ENCODE measurements at places on chromosomes 7 and 10. TPM values are rescaled to one million over a fixed set of nuclear protein-coding genes. Genes with fewer than 3 reads are reported as not detected.

DNA sequence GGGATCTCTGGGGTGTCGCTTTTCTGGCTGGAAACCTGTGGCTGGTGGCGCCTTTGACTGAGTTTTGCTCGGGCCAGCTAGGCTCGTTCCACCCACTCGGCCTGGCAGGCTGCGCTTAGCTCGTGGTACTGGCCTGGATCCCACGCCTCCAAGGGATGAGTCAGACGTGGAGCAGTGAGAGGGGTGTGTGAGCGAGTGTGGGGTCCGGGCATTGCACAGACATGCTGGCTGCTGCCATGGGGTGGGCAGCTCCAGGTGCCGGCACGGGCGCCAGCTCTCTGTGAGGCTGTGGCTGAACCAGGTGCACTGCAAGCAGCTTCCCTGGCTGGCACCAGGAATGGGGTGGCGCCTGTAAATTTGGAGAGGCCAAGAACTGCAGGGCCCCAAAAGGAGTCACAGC lies 63.1 kb upstream of the CACNA2D1 start:
- DNase-seq: no peak

- DNase-seq: peak; percentile 87
Observed at GRCh38 chr10:72260239-72260975, 13.3 kb upstream of the DDIT4 start.

DNA sequence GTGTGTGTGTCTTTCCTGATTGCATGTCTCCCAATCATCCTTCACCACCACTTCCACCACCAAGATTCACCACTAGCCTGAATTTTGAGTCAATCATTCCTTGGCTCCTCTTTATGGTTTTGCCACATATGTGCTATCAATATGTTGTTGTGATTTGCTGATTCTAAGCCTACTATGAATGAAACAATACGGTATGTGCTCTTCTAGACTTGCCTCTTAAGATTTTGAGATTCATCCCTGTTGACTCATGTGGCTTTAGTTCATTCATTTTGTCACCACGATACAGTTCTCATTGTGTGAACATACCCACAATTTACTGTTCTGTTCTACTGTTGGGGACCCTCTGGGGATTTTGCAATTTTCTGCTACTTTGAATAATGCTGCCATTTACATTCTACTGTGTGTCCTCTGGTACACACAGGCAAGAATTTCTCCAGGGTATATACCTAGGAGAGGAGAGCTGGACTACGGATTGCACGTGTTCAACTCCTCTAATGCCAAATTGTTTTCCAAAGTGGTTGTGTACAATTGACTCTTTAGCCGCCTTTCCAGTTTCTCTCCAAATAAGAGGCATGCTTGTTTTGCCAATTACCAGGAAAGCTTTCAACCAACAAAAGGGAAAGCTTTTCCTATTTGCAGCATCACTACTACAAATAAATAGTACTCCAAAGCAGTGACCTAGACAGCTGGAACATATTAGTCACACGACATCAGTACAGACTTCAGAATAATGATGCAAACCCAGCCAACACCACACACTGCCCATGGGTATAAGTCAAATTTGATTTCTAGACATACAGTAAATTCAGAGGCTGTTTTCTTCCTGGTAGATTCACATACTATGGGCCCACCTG lies 30.0 kb downstream of the SGMS1 start:
- no peak for DNase-seq

GRCh38 chr10:116840389-116841075 lies 8.8 kb upstream of the ENO4 start:
- no peak for DNase-seq

GRCh38 chr10:100508691-100509150 lies 10.9 kb downstream of the SEC31B start:
- DNase-seq: no peak

DNA sequence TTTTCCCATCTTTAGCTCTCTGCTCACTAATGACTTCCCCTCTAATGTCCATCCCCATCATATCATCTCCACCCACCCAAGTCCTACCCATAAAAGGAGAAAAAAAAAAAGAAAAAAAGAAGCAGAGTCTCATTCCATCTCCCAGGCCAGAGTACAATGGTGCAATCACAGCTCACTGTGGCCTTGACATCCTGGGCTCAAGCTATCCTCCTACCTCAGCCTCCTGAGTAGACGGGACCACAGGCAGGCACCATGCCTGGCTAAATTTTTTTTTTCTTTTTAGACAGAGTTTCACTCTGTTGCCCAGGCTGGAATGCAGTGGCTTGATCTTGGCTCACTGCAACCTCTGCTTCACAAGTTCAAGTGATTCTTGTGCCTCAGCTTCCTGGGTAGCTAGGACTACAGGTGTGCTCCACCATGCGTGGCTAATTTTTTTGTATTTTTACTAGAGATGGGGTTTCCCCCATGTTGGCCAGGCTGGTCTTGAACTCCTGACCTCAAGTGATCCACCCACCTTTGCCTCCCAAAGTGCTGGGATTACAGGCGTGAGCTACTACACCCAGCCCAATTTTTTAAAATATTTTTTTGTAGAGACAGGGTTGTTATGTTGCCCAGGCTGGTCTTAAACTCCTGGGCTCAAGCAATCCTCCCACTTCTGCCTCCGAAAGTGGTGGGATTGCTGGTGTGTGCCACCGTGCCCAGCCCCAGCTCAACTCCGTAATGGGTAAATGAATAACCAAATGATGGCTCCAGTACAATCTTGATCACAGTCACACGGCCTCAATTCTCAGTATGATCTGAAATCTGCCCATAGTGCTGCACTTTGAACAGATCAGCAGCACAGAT lies 24.6 kb upstream of the SGMS1 start:
- no peak for DNase-seq

DNA sequence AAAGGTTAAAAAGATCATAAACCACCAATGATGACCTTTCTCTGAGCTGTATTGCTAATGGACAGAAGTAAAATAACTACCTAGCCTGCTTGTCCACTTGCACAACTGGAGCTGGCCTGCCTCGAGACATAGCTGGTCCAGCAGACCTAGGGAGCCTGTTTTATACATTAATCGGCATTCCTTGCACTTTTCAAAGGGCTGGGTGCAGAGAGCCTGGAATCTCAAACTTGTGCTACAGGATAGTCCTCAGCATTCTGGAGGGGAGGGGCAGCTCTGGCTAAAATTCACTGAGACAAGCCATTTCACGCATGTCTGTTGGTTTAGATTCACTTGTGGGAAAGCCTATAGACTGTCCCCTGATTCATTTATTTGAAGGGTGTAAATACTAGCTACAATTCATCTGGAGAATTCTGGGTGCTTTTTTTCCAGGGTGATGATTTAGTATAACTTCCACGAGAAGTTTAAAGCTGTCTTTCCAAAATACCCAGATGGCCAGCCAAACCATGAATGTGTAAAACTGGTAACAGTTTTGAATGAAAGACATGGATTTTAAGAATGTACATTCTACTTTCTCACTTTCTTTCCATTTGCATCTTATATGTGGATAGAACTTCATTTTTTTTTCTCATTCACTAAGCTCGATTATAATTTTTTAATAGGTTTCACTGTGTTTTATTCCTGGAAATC lies 389.4 kb downstream of the KCNMA1 start:
- no peak for DNase-seq

- DNase-seq: no peak
Observed at GRCh38 chr10:88466786-88467185, 116.3 kb downstream of the RNLS start.

GRCh38 chr7:121384265-121384664 lies 11.8 kb downstream of the FAM3C start:
- DNase-seq: no peak

DNA sequence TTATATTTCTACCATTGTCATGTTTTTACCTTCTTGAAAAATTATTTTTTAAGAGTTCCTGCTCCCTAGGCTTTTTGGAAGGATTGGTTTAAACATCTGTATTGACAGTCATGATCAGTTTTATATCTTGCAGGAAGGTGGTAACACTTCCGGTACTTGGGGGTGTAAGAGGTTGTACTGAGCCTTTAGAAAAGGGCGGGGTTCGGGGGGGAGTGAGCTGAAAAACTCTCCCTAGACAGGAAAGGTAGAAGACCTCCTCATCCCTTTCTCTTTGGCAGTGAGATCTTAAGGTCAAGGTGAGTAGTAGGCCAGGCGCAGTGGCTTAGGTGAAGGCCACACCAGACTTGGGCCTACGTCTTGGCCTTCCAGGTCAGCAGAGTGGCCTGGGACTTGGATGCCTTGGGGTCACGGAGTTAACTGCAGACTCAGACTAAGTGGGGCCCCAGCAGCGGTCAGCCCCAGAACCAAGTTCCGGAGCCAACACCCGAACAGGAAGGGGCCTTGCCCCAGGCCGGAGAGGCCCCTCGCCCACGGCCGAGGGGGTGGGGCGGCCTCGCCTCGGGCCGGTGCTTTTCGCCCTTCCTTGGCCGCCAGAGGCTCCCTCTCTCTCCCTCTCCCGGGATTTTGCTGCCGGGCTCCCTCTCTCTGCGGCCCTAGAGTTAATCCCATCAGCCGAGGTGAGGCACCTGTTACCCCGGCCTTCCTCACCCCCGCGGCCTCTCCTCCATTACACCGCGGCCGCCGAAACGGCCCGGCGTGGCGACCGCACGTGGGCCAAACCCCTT lies at the start of gene PPP1R9A:
PPP1R9A (plus strand) TSS at position 569 of the 785 bp plus-strand sequence. CDS start 2,520 bp downstream, outside the sequence.
- peak; percentile 48 for DNase-seq

DNA sequence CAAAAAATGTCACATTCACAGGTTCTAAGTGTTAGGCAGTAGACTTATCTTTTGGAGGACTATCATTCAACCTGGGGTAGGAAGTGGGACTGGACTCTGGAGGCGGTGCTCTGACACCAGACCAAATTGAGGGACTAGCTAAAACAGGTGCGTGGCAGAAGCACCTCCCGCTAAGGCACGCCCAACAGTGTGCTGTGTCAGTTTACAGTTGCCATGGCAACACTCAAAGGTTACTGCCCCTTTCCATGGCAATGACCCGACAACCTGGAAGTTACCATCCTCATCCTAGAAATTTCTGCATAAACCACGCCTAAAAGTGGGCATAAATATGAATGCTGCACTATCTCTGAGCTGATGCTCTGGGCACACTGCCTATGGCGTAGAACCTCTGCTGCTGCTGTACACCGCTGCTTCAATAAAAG lies 14.0 kb upstream of the BLNK start:
- DNase-seq: peak; percentile 85

GRCh38 chr10:91054325-91054724 lies 133.4 kb upstream of the ANKRD1 start:
- DNase-seq: no peak

GRCh38 chr10:13844651-13845050 lies 257.9 kb downstream of the PRPF18 start:
- DNase-seq: no peak

- no peak for DNase-seq
Observed at GRCh38 chr7:117830422-117830954, 42.8 kb downstream of the CTTNBP2 start.

DNA sequence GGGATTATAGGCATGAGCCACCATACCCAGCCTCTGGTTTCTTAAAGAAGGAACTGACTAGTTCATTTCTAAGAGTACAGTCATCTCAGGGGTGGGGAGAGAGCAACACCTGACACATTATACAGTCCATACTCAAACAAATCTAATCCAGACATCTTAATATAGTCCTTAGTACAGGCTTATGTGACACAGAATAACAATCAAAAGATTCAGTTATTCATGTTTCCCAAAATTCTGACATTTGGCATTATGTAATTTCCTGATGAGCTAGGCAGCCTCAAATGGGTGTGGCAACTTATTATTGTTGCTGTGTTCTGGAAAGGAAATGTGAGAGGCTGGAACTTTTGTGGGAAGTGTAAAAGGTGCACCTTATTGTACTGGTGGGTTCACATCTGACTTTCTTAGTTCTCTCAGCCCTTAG lies 116.3 kb downstream of the WDFY4 start:
- no peak for DNase-seq

DNA sequence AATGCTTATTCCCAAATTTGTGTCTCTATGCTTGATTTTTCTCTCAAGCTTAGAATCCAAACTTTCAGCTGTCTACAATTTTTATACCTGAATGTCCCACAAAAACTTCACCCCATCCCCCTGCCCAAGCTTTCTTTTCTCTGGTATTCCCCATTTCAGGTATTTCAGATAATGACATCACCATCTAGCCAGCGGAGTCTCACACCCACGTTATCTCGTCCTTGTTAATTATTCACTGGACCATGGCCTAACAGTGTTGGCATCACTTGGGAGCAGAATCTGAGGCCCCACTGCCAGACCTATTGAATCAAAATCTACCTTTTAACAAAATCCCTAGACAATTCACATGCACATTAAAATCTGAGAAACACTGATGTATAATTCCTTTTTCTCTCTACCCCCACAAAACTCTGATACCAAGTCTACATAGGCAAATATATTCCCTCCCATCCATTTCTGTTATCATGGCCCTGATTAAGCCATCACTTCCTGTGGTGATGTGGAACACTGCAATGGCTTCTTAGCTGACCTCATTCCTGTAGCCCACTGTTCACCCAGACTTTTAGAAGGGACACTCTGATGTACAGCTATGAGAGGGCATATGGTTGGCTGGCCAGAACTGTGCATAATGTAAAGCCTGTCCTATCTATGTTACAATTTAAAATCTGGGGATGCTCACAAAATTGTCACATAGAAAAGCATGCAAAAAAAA lies 31.4 kb downstream of the ZNF438 start:
- no peak for DNase-seq

- no peak for DNase-seq
Observed at GRCh38 chr10:47354165-47354564, 6.0 kb downstream of the RBP3 start.

GRCh38 chr10:76675951-76676587 lies 961.5 kb downstream of the KCNMA1 start:
- no peak for DNase-seq

DNA sequence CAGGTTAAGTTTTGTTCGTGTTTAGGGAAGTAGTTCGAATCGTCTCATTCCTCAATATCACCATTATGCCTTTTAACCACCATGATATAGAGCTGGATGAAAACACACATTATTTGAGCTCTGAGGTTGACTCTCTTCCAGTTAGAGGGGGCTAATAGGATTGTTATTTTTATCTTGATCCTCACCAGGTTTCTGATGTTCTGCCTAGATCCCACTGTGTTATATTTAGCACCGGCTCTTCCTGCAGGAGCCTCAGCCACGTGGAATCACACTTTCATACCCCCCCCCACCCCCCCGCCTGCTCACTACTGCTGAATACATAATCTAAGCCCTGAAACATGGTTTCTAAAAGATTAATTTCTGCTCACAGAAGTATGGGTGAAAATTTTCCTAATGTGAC lies 88.3 kb downstream of the NRCAM start:
- no peak for DNase-seq

PODXL gene
- total RNA-seq: 2.1 TPM

MKI67 gene
- total RNA-seq: 2.6 TPM

OGA gene
- 52.2 TPM for total RNA-seq

MYO1G gene
- total RNA-seq: 1.3 TPM

PNLIPRP2 gene
- not detected for total RNA-seq

PIK3AP1 gene
- 197 TPM for total RNA-seq

GSDME gene
- total RNA-seq: 10.2 TPM

WDR37 gene
- total RNA-seq: 5.8 TPM

CCDC172 gene
- not detected for total RNA-seq

ANKRD61 gene
- total RNA-seq: not detected

SPAM1 gene
- total RNA-seq: not detected

NKX1-2 gene
- not detected for total RNA-seq

DRGX gene
- not detected for total RNA-seq

SEMA3D gene
- 0.88 TPM for total RNA-seq
